ENCODE measurements at places on chromosomes 1 and 21.

DNA sequence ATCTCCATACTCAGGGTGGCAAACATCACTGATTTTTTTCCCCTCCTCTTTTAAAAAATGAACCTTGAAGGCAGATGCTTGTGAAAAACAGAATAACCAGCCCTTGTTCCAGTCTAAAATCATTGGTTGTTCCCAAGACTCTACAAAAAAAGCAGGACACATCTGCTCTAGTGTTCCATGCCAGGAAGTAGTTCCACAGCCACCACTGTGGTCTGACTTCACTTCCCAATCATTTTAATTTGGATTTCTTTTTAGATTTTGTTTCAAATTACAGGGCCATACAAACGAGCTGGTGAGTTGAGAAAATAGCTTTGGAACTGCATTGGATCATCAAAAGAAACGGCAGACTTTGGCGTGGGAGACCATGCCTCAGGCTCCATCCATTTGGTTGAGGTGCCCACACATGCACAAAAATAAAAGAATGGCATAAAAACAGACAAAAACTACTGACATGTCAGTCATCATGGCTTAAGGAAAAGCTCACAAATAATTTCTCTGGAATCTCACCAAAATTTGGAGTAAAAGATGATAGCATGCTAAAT lies 210.0 kb downstream of the GABPA start:
- DNase-seq: no peak

DNA sequence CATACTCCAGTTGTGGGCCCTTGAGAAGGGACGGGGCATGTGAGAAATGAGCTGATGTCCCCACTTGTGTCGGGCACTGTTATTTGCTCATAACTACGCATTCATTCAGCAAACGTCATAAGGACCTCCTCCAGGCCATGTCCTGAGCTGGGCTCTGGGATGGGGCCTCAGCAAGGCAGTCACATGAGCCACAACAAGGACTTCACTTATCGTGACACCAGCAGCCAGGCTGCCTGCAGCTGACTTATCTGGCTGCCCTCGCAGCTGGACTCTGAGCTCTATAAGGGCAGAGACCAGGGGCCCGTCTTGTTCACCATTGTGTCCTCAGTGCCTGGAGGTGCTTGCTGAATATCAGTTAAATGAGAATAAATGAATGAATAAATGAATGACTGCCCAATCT lies 37.5 kb upstream of the GRIK3 start:
- DNase-seq: no peak

DNA sequence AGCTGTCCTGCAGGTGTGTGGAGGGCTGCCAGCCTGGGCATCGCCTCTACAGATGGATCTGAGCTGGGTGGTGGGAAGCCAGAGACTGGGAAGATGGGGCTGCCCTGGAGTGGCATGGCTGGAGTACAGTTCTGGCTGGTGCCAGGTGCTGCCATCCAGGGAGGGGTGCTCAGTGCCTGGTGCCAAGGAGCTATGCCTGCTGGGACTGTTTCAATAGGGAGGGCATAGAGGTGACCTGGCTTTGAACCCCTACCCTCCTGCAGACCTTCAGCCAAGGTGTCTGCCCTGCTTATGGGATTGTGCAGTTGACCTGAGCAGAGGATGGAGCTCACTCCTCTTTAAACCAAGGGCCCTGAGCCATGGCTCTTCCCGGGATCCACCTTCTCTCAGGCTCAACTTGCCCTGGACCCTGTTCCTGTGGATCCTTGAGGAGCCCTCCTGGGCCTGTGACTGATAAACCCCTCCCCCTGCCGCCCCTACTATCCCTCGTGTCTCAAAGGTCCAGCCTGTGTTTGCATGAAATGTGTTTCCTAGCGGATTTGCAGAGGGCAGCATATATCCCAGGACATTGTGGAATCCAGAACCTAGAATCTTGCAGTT lies 48.7 kb downstream of the PTPRU start:
- no peak for DNase-seq

DNA sequence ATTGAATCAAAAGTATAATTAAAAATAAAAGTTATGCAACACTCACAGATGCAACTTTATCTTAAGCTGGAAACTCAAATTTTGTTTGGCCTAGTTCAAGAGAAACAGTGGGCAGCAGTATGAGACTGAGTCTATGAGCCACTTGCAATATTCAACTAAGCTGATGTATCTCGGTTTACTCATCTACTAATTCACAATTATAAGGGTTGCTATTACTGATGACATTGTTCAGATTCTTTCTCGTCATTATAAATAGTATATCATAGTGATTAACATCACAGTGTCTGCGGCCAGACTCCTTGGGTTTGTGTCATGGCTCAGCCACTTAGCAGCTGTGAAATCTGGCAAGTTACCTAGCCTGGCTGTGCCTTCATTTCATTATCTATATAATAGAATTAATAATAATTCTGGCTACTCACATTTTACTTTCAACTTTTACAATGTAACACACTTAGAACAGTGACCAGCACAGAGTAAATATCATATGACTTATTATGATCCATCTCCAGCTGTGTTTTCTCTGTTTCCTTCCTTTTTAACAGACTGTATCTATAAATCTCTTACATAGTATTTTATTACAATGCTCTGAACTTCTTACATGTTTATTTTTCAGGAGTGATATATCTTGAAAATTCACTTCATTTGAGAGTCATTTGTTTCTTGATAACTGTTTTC lies 194.3 kb upstream of the RGS18 start:
- no peak for DNase-seq

- no peak for DNase-seq
Measured at GRCh38 chr21:29524055-29524454, 225.3 kb downstream of the BACH1 start.

DNA sequence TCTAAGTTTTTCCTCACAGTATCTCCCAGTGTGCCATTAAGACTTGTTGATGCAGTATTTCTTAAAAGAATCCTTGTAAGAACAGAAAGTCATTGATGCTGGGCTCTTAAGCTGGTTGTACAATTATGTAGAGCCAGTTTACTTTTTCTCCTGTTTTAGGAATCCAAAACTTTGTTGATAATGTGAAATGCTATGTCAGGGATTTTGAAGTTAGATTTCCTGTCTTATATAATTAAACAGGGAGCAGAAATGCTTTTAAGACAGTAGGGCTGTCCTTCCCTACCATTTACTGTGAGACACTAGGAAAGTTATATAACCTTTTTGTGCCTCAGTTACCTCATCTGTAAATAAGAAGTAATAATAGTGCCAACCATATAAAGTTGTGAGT lies 26.0 kb downstream of the CCDC18 start:
- no peak for DNase-seq

DNA sequence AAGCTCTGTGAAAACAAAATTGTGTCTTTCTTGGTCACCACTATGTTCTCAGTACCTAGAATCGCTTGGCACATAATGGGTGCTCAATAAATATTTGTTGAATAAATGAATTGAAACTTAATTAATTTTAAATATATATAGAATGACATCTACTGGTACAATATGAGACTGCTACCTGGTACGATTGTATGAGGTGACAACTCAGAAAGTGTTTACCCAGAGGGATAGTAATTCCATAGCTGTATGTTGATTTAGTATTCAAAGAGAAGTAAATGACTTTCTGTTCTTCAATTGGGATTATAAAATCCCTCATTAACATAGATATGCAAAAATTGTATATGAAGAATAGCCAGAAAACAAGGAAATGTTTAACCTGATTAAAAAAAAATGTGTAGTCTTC lies 128.7 kb downstream of the RPS6KC1 start:
- DNase-seq: no peak

- no peak for DNase-seq
Measured at GRCh38 chr1:182953826-182954225, 860 bp upstream of the SHCBP1L start.

GRCh38 chr1:32774950-32775634 lies 42.1 kb downstream of the YARS1 start:
- DNase-seq: no peak

GRCh38 chr21:22083899-22084298 lies 1085.7 kb downstream of the NCAM2 start:
- DNase-seq: no peak

- no peak for DNase-seq
Measured at GRCh38 chr1:16413191-16413590, 24.0 kb downstream of the SPATA21 start.

- peak; percentile 27 for DNase-seq
Measured at GRCh38 chr1:15678578-15678977, 5.5 kb upstream of the PLEKHM2 start.

DNA sequence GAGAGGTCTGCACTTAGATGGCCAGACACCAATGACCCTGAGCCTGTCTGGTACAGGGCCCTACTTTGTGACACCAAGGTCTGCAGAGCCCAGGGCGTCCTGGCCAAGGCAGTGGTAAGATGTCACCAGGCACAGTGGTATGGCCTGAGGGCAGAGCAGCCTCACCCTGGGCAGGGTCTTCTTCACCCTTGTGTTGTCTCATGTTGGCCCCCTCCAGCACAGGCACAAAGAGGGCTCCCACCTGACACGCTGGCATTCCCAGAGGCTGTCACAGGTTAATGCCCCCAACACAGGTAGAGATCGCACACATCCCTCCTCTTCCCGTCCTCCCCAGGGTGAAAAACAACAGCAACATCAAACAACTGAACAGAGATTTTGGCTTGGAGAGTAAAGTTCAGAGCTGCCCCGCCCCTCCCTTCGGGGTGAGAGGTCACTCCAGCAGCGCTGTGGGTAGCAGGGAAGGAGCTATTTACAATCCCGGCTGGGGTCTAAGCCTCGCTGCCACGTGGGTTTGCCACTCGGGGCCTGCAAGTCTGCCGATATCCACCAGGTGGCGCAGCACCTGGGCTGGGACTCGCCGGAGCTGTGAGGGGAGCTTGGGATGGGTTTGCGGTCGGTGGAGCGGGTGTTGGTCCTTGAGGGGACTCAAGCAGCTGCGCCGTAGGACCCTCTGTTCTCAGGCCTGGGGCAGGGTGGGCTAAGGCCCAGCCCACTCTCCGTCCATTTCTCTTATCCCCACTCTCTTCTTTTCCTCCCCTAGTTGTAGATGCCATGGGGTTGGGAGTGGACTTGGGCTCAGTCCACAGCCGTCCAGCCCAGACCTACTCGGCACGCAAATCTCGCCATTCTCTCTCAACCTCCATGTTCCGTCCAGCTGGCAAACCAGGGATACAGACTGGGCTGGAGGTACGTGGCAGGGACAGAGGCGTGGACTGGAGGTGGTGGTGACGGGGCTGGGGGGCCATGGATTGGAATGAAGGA lies 12.7 kb downstream of the EFNA3 start:
- DNase-seq: peak; percentile 83

- no peak for DNase-seq
Measured at GRCh38 chr21:42176859-42177258, 42.1 kb upstream of the ABCG1 start.

GRCh38 chr1:23910553-23911246 lies 2.5 kb downstream of the CNR2 start:
- DNase-seq: peak; percentile 17

Measured in CD4-positive, alpha-beta T cell treated with Interleukin-1 beta for 1 hour (primary cell).